Pulmonary artery endothelial cell (primary cell): ENCODE measurements at places on chromosomes 12 and 14. TPM values are rescaled to one million over a fixed set of nuclear protein-coding genes. Genes with fewer than 3 reads are reported as not detected.

DNA sequence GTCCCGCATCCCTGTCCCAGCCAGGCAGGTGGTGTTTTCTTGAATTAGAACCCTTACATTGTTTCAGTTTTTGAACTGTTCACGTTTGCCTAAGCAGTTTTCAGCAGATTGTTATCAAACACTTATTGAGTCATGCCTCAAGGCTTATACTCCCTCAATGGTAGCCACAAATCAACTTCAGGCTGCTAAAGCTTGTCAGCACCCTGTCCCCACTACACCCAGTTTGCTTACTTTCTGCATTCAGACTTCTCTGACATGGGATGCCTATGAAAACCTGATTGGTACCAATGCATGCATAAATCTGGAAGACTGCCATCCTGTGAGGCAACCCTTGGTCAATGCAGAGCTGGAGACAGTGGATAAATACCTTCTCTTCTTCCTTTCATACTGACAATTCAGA is 225.4 kb downstream of the BTG1 start:
- DNase-seq, result no peak

The IFI27 gene
- total RNA-seq, result 317 and 506 TPM in 2 replicates

- no peak for DNase-seq
Observed at GRCh38 chr14:45633220-45633984, 380.4 kb upstream of the MIS18BP1 start.

The EEF1AKMT3 gene
- total RNA-seq, result 5.4 and 6.3 TPM in 2 replicates

GRCh38 chr12:62305778-62306177 is 45.6 kb downstream of the USP15 start:
- no peak for DNase-seq

- DNase-seq, result no peak
Observed at GRCh38 chr12:29051221-29051620, 97.9 kb upstream of the FAR2 start.

The CHST11 gene
- total RNA-seq, result 3.9 and 6.3 TPM in 2 replicates

DNA sequence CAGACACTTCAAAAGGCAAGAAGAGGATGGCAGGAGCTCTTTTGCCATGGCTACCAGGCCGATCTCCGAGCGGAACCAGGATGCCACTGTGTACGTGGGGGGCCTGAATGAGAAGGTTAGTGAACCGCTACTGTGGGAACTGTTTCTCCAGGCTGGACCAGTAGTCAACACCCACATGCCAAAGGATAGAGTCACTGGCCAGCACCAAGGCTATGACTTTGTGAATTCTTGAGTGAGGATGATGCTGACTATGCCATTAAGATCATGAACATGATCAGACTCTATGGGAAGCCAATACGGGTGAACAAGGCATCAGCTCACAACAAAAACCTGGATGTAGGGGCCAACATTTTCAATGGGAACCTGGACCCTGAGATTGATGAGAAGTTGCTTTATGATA is 9.8 kb downstream of the GARIN2 start:
- DNase-seq, result no peak

DNA sequence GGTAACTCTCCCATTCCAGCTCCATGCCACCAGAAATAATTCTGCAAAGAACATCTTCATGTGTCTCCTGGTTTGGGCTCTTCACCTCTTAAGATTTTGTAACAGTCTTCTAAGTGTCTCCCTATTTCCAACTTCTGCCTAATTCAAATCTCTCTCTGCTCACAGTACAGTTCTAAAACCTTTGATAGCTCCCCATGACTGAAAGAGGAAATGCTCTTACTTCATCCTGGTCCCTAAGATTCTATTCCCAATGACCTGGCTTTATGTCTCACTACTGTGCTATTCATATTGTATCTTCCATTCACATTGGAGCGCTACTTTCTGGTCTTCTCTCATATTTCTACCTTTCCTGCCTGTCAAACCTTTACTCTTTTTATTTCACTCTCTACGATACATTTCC is 1.6 kb downstream of the AMN1 start:
- no peak for DNase-seq

DNA sequence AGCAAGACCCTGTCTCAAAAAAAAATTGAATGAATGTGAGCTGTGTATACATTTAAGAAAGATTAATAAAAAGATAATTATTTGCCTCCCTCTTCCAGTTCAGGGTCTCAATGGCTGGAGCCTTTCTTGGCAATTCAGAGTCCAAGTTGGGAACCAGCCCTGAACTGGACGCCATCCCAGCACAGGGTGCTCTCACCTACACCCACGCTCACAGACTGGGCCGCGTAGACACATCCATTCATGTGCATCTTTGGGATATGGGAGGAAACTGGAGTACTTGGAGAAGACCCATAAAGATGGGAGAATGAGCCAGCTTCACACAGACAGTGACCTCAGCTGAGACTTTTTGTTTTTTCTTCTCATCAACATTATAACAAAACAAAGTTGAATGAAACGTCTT is 6.5 kb downstream of the MAPK1IP1L start:
- no peak for DNase-seq

GRCh38 chr14:84477996-84478395 is 1051.9 kb upstream of the FLRT2 start:
- DNase-seq, result no peak

DNA sequence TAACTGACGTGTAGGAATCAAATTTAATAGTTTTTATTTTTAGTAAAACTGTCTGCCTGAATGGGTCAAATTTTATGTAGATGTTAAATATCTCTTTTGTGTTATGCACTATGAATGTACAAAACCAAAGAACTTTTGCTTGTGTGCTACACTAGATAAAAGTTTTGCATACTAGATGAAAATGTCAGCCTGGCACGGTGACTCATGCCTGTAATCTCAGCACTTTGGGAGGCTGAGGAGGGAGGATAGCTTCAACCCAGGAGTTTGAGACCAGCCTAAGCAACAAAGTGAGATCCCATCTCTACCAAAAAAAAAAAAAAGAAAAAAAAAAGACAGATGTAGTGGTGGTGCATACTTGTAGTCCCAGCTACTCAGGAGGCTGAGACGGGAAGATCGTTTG is 11.1 kb downstream of the AEBP2 start:
- DNase-seq, result no peak

DNA sequence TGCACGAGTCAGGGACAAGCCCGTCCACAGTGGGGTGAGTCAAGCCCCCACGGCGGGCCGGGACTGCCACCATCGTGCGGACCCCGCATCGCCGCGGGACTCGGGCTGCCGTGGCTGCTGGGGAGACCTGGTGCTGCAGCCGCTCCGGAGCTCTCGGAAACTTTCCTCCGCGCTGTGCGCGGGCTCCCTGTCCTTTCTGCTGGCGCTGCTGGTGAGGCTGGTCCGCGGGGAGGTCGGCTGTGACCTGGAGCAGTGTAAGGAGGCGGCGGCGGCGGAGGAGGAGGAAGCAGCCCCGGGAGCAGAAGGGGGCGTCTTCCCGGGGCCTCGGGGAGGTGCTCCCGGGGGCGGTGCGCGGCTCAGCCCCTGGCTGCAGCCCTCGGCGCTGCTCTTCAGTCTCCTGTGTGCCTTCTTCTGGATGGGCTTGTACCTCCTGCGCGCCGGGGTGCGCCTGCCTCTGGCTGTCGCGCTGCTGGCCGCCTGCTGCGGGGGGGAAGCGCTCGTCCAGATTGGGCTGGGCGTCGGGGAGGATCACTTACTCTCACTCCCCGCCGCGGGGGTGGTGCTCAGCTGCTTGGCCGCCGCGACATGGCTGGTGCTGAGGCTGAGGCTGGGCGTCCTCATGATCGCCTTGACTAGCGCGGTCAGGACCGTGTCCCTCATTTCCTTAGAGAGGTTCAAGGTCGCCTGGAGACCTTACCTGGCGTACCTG is 1.1 kb downstream of the PDE3A start:
- peak; percentile 37 for DNase-seq

DNA sequence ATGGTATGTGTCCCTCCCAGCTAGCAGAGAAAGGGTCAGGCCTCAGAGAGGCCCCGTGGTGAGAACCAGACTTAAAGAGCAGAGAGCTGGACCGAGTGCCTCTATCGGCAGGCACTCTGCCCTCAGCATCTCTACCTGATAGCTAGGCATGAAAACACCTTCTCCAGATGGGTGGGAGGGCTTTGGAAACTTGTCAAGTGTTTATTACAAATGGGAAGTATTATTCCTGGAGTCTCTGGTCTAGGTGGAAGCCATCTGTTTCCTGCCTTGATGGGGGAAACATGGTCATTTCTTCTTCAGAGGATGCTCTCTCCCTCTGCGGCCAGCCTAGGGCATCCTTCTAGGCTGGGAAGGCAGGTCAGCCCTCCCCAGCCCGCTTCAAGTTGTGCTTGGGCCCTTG is 2.3 kb downstream of the TMEM63C start:
- DNase-seq, result no peak

The KANSL2 gene
- total RNA-seq, result 34.8 and 61.3 TPM in 2 replicates

The SNRNP35 gene
- 10.0 and 16.2 TPM in 2 replicates for total RNA-seq

DNA sequence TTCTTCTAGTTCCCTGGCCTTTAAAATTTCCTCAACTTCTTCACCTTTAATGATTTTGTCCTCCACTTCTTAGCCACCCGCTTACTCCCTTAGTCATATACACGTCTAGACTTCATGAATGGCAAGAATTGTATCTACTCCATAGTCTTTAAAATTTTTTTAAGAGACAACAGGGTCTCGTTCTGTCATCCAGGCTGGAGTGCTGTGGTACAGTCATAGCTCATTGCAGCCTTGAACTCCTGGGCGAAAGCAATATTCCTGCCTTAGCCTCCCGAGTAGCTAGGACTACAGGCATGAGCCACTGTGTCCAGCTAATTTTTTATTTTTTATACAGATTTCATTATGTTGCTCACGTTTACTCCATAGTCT is 47.9 kb downstream of the BBS10 start:
- DNase-seq, result no peak

- no peak for DNase-seq
Observed at GRCh38 chr14:69117020-69117767, 35.7 kb downstream of the DCAF5 start.

DNA sequence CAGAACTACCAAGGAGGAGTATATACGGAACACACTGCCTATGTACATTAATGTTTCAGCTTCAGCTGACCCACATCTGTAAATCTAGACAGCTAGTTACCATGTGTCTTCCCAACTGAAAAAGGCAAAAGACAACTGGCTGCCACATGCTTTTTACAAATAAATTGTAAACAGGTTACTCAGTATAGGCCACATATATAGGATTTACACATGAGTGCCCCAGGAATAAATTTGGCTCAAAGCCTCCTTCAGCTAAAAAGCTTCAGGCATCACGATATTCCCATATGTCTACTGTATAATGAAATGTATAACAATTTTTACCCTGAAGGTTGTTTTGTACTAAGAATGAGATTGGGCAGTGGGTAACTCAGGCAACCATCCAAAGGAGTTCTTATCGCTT is 175.9 kb upstream of the BMP4 start:
- DNase-seq, result no peak

DNA sequence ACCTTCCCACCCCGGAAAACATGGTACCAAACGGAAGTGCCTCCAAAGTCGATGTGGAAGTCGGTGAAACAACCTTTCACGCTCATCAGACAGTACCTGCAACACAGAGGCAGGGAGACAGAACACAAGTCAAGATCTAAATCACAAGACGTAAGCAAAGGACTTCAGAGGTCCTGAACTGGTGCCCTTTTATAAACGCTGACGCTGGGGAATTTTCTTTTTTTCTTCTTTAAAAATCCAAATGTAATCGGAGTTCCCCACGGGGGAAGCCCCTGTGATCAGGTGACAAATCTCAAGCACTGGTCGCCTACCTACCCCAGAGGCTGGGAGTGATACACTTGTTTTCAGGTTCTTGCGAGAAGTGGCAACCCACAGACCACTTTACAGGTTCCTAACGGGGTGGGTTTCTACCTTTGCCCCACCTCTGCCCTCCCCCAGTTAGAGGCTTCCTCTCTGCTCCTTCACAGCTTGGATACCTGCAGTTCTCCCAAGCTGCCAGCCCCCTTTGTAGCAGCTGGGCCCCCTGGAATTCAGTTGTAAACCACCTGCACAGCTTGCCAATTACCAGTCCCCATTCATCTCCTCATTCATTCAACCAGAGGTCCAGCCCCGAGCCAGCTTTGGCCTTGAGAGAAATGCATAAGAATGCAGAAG is 46.2 kb downstream of the KDM2B start:
- no peak for DNase-seq

GRCh38 chr12:129909051-129910020 is 5.5 kb upstream of the TMEM132D start:
- no peak for DNase-seq

The ZBTB42 gene
- 3.9 and 5.2 TPM in 2 replicates for total RNA-seq

DNA sequence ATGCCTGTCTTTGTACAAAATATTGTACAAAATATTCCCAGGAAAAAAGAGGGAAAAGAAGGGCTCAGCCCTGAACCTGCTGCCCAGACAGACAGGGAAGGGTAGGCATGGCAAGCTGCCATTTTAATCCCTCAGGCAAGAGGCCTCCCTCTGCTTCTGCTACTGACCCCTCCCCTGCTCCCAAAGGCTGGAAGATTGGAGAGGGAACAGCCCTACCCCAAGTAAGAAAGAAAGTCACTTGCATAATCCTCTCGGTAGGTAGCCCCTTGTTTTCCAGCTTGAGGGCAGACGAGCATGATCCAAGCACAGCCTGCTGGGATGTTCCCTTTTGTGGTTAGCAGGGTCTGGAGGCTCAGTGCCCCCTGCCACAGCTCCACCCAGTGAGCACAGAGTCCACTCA is 20.7 kb downstream of the ADCY6 start:
- DNase-seq, result no peak

- no peak for DNase-seq
Observed at GRCh38 chr12:121927813-121928212, 9.4 kb downstream of the CFAP251 start.

- no peak for DNase-seq
Observed at GRCh38 chr12:65494537-65494936, 216.1 kb downstream of the MSRB3 start.

DNA sequence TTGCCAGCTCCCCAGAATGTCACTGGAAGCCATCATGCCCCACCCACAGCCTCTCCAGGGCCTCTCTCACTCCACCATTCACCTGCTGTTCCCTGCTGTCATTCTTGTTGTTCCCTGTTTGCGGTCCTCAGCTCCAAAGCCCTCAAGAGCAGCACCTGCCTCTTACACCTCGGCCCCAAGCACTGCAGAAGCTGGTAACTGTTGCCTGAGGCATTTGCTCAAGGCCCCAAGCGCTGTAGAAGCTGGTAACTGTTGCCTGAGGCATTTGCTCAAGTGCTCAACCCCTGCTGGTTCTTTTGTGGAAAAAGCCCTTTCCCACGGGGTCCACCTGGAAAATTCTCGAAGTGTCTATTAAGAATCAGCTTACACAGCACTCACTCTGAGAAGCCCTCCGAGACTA is 78.0 kb downstream of the ARL6IP4 start:
- no peak for DNase-seq
